Stimulated activated CD8-positive, alpha-beta memory T cell treated with anti-CD3 and anti-CD28 coated beads, Interleukin-15, amount 100 ng/mL, for 24 hours (primary cell): ENCODE measurements at places on chromosomes 6 and 20.

- DNase-seq, result no peak
These were observed 62.5 kb downstream of the RREB1 start for GRCh38 chr6:7170117-7170732.

DNA sequence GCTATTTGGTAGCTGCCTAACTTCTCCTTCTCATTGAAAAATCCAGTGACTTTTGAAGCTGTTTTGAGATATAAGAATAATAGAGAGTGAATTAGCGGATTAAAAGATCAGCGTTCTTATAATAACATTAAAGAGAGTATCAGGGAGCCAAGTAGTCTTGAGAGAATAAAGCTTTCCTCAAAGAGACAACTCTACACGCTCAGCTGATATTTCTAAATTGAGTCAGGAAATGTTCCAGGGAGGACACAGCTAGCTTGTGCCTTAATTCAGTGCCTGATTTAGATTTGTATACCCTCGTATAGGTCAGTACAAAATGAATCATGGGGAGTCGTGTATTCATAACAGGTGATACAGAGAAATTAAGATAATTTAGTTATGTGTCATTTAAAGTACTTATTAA is 75.1 kb upstream of the QKI start:
- DNase-seq, result no peak

DNA sequence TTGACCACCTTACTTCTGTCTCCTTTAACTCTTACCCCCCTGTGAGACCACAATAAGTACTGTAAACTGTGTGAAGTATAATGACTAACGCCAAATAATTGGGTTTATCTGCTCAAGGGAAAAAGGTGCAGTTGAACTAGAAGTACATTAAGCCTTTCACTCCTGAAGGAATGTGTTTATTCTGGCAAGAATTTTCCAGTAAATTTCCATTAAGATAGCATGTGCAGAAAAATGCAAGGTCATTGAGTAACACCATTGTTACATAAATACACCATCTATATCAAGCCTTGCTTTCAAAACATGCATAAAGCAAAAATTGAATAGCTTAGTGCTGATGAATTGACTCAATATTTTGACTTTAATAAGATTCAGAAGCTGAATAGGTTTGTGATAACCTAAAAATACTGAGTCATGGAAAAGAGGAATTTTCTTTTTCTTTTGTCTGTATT is 65.4 kb downstream of the ARHGAP18 start:
- no peak for DNase-seq

DNA sequence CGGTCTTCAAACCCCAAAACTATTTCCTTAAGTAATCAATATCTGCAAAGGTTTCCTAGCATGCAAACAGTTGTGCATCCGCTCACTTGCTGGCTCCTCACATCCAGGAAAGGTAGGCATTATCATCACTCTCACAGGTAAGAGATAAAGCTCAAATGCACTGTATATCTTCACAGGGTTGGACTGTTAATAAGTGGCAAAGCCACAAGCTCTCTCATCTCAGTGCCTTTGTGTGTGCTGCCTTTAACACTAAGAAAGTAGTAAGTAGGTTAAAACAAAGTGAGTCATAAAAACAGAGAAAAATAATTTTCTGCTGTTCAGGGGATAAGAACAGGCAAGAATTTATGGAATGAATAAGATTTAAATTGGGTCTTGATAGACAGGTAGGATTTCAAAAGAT is 21.3 kb downstream of the MAN1A1 start:
- no peak for DNase-seq

- no peak for DNase-seq
These were observed 219.3 kb upstream of the PREP start for GRCh38 chr6:105622226-105622625.

DNA sequence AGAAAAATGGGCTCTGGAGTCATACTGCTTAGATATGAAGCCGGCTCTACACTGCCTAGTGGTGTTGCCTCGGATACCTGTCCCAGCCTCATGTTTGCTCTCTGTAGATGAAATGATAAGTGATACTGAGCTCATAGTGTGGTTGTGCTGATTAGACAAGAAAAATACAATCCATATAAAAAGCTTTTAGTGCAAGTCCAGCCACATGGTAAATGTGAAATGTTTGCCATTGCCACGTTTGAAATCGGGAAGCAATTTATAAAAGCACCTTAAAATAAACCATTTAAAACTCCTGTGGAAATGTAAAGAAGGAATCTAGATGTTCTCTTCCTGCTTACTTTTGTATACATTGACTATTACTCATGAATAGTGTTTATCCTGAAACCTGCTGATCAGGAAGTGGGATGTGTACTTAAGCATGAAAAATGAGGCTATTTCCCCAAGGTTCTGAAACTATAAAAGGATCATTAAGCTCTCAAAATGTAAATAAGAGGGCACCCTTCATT is 13.1 kb upstream of the PBOV1 start:
- DNase-seq, result no peak

- DNase-seq, result no peak
These were observed 90.4 kb downstream of the TNFAIP3 start for GRCh38 chr6:137957471-137957870.

- no peak for DNase-seq
These were observed 4.3 kb upstream of the PRELID3B start for GRCh38 chr20:59046862-59047261.

GRCh38 chr6:70834520-70834919 is 122.3 kb downstream of the B3GAT2 start:
- no peak for DNase-seq

DNA sequence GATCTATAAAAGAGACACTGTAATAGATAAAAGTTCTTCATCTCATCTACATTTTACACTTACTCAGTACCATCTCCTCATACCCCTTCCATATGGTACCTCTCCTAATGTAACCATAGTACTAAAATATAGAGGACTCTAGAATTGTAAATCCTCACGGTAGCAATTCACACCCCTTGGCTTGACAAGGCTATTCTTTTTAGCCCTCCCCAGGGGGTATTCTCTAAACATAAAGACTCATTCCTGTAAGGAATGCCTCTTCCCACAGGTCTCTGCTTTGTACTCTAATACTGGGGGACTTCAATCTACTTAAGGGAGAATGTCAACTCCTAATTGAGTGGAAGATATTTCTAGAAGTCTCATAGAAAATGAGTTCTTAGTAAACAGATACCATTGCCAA is 85.9 kb downstream of the VIP start:
- DNase-seq, result no peak

DNA sequence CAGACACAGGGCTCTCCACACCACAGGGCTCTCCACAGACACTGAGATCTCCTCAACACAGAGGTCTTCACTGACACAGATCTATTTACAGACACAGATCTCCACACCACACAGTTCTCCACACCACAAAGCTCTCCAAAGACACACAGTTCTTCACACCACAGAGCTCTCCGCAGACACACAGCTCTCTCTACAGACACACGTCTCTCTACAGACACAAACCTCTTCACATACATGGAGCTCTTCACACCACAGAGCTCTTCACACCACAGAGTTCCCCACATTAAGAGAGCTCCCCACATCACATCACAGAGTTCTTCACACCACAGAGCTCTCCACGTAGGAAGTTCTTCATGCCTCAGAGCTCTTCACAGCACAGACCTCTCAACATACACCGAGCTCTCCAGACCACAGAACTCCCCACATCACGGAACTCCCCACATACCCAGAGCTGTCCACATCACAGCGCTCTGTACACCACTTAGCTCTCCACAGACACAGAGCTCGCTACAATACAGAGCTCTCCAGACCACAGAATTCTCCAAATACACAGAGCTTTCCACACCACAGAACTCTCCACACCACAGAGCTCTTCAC is 53.9 kb downstream of the ERMARD start:
- no peak for DNase-seq

DNA sequence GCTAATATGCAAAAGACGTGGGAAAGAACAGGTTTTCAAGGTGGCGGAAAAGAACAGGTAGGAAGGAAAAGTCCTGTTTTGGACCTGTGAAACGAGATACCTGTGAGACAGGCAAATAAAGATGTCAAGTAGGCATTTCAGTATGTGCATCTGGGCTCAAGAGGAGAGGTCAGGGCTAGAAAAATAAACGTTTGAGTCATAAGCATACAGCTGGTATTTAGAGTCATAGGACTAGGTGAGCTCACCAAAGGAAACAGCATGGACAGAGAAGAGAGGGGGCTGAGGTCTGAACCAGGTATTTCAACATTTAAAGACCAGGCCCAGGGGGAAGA is 14.9 kb downstream of the MTFR2 start:
- DNase-seq, result no peak

DNA sequence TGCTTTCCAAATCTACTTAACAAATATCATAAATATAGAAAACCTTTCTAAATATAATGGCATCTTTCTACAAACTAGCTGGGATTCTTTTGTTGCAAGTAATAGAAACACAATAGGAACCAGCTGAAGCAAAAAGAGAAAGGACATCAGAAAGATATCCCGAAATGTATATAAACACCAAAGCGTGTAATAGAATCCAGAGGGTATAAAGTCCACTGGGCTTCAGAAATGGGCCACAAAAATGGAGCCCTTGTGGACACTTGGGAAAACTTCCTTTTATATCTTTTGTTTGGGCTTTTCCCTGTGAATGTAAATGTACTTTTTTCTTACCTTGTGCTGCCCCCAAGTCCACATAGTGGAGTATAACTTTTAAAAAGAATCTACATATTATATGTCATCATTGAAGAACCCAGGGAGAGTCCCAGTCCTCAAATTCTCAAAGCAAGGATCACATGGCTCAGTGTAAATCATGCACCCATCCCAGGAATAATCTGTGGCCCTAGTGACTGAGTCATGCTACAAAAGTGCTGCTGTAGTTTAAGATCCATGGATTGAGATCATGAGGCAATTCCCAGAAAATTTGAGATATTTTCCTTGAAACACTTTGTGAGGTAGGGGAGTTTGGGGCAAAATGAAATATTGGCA is 457.0 kb downstream of the EPM2A start:
- no peak for DNase-seq

DNA sequence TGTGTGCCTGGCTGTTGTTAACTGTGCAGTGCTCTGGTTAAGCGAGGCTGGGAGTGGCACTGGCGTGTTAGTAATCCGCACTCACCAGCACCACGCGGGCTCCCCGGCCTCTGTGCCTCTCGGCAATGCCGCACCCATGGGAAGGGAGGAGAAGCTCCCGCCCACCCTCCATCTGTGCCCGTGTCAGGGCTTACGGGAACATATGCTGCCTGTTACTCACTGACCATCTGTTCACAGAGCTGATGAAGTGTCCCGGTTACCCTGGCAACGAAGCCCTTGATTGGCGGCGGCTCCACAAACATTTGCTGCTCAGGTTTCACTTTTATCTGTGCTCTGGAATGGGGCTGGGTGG is 114.7 kb downstream of the PSMB1 start:
- DNase-seq, result no peak

DNA sequence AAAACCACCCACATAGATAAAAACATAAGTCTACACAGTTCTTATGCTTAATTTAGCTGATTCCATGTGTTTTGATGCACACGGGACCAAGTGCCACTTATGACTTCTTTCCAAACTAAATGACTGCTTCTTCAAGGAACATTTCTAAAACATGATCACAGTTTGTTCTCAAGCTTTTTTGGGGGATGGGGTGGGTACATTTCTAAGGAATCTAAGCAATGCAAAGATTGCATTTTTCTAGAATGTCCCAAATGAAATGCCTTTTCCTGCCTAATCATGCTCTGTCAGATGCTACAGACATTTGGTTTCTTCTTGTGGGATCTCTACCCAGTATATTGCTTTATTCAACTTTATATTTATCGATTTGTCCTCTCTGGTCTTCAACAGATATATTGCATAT is 496.8 kb upstream of the JAG1 start:
- no peak for DNase-seq

DNA sequence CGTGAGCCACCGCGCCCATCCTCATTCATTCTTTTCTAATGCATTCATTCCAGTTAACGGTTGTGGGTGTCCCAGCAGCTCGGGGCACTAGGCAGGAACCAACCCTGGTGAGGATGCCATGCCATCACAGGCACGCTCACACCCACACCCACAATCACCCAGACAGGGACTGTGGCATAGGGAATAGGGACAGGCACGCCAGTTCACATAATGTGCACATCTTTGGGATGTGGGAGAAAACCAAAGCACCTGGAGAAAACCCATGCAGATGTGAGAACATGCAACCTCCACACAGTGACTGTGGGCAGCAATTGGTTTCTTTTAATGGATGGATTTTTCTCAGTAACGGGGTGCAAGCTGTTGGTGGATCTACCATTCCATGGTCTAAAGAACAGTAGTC is 64.3 kb downstream of the IRF4 start:
- no peak for DNase-seq

DNA sequence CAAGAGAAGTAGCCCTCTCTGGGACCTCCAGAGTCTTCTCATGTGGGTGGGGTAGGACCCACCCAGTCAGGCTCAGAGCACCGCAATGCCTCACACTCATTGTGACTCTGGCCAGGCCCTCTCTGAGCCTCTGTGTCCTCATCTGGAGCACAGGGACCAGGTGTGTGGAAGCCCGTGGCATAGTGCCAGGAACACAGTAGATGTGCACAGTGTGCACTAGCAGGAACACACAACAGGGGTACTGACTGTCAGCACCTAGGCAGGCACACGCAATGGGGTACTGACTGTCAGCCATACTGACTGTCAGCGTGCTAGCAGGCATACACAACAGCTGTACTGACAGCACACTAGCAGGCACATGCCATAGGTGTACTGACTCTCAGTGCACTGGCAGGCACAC is 2.0 kb upstream of the STMN3 start:
- DNase-seq, result no peak

DNA sequence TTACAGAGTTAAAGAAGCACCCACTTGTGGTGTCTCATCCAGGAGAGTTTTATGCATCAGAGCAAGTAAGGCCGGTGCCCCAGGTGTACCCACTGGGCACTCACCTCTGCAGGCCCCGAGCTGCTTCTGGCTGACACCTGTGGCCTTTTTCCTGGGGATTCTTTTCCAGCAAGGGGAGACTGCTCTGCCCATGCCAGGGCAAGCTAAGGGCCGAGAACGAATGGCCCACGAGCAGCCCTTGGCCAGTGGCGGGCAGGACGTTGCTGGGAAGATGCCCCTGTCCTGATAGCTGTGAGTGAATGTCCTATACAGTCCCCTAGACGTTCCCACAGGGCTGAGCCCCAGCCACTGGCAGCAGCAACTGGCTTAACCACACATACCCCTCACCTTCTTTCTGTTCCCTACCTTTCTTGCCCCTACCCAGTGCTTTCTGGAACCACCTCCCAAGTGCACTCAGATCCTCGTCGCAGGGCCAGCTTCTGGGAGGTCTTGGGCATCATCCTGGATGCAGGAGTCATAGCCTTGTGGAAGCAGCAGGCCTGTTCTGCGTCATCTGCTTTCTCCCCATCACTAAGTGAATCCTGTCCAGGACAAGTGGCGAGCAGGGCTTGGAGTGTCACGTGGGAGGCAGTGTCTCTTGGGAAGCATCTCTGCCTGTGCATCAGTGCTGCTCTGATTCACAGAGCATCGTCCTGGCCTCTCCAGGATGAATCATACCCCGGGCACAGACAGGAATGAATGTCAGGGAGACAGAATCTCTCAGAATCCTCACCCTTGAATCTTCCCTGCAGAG is 32.5 kb downstream of the SYNDIG1 start:
- DNase-seq, result no peak

DNA sequence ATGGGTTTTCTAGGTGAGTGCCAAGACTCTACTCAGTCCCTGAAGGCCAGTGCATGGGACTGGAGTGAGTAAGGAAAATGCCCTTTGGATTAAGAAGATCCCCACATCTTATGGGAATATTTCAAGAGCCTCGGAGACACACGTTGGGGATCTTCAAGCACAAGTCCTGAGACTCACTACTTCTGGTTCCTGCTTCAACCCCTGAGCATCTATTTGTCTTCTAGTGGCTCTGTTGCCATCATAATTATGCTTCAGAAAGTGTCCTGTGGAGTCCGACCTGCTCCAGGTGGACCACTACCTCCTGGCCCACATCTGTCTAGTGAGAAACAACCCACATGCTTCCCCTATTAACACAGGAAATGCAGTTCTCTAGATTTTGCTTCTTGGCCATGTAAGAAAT is at the start of gene OR5V1:
OR5V1 (minus strand) TSS at position 101 of the 400 bp plus-strand sequence. CDS start 12,670 bp downstream, outside the sequence.
- no peak for DNase-seq
